GM12878 (cell line): ENCODE measurements at places on chromosomes 13 and 19.
A peak's percentile ranks its signal among the peaks of the same experiment; 100 is the strongest.

GRCh38 chr19:2589441-2589840 is 113.1 kb downstream of the GNG7 start:
- DNase-seq: no peak

DNA sequence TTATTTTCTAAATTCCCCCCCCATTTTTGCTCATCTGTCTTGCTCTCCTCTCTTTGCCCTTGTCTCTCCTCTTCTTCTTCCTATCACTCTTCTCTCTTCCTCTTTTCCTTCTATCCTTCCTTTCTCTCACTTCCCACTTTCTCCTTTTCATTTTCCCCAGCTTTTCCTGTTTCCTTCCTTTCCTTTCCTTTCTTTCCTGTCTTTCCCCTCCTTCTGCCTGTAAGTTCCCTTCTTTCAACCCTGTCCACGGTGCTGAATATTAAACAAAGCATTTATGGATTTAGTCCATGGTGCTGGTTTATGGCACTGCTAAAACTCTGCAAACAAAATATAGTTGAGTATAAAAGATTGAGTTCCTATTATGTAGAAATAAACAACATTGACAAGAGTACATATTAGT is 27.6 kb downstream of the SCEL start:
- no peak for DNase-seq

DNA sequence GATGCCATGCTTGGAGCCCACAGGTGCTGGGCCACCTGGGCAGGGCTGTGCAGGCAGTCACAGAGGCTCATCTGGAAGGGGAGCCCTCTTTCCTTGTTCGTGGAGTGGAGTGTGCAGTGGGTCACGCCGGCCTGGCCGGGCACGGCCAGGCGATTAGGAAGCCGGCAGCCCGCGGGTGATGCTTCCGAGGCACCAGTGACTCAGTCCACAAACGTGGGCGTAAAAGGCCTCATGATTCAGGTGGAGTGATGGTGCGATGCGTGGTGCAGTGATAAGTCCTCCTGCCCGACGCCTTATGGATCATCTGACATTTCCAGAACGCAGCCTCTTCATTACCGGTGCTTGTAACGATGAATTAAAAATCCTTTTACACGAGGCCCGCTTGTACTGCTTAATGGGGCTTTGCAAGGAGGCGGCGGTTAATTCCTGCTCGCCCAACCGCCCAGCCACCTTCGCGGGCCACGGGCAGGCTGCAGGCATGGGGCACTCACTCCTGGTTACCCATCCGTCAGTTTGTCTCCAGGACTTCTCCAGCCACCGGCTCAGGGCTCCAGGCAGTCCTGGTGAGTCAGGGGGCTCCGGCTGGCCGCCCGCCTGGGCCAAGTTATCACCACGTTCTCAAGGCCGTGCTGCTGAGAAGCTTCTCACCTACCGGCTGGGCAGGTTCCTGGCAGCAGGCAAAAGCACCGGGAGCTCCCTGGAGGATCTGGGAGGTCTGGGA is 172.4 kb downstream of the KDM4B start:
- no peak for DNase-seq

DNA sequence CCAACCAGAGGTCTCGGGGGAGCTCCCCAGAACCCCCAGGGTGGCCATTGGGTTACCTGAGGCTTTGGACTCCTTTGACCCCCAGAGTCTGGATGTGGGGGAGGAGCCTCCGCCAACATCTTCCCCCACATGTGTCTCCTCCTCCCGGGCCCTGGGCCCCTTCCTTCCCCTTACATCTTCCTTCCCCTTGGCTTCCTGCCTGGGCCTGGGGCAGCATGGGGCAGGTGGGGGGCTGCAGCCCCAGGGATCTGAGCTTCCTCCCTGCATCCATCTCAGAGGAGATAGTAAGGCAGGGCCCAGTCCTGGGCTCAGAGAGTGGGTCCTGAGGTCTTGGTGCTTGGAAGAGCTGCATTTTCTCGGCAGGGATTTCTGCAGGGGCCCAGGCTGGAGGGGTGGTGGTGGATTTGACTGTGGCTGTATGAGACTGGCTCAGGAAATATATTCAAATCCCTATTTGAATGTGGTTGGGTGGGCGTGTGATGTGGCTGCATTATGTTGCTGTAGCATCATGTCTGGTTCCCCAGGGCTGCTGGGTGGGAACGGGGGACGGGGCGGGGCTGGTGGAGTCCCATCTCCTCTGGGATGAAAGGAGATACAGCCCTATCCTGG is 919 bp downstream of the VAV1 start:
- peak; percentile 64 for DNase-seq

- DNase-seq: no peak
Measured at GRCh38 chr13:43150369-43151207, 127.2 kb downstream of the DNAJC15 start.

- no peak for DNase-seq
Measured at GRCh38 chr13:57314897-57315520, 148.0 kb downstream of the PRR20E start.

DNA sequence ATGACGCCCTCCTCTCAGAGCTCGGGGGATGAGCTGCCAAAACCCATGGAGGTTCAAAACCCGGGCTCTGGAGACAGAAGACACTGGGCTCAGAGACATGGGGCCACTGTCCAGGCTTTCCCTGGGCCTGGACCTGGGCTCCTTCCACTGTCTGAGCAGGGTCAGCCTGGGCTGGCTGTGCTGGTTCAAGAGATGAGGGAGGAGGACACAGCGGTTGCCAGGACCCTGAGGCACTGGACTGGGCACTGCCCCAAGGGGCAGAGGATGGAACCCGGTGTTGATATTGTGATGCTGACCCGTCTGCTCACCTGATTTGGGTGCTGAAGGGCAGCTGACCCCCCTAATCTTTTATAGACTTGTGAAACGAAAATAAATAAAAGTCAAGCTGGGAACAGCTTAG is 14.1 kb upstream of the SIGLEC11 start:
- no peak for DNase-seq
